ENCODE measurements at places on chromosomes 2 and 18.

DNA sequence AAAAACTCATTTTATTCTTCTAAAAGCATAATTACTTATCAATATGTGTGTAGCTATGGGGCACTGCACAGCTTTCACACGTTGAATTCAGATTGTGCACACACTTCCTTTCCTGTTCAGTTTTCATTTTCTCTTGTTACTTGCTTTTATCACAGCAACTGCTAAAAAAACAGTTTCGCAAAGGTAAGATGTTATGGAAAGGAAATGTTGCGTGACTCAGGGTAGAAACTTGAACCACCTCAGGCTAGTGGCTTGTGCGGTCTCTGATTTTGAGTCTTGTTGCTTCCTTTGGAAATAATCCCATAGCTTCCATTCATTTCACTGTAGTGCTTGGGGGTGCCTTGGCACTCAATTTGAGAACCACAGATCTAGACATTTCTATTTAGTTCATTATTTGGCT lies 171.9 kb downstream of the FMNL2 start:
- no peak for DNase-seq

DNA sequence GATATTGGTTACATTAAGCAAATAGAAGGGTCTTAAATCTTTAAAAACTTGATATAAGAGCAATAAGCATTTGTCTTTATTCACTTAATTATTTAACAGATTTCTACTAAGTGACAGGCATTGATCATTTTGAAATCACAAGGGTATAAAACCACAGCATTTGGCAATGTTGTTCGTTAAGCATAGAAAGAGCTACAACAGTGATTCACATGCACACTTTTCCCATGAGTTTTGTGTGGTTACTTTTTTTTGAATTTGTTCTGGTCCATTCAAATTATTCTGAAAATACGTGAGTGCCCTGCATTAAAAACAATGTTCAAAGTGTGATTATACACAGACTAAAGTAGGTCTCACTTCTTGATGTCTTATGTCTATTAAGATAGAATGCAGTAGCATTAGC lies 52.2 kb downstream of the LYPD6B start:
- DNase-seq, result no peak

GRCh38 chr2:173654161-173654895 lies 299.7 kb downstream of the CDCA7 start:
- DNase-seq, result no peak

DNA sequence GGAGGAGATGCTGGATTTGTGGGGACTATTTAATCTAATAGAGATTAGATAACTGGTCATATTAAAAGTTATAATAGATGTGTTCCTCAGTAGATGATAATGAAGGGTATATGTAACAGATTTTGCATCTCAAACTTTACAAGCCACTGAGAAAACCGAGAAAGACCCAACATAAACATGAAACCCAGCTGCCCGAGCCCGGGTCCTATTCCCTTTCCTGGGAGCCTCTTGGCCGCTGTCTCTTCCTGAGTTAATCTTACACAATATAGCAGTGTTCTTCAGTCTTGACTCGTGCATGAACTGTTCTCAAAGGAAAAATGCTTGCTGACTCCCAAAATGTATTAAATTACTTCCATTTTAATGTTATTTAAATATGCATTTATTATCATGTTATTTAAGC lies 94.5 kb downstream of the COPS8 start:
- DNase-seq, result no peak

- no peak for DNase-seq
These were observed 108.8 kb downstream of the NCK2 start for GRCh38 chr2:105853354-105854088.

- no peak for DNase-seq
These were observed 15.4 kb upstream of the E2F6 start for GRCh38 chr2:11481426-11481788.

DNA sequence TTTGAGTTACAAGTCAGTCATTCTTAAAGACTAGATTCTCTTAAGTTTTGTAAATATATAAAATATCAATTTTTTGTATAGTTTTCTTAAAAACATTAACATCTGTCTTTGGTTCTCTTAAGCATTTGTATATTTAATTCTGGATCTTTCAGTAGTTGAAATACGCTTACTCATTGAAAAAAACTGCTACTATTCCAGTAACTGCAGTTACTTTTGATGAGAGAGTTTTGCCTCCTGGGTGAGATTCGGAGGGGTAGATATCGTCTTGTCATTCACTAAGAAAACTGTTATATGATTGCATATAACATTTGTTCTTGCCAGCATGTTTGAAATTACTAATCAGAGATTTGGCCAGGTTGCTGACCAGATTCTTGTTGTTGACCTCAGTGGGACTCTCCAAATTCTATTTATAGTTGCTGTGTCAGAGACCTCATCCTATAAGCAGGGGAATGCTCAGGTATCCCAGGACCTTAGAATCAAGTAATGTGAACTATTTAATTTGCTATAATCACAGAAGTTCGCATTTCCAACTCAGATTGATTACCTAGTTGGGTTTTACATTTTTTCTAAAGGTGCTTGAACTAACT lies 7.9 kb downstream of the AGPS start:
- DNase-seq, result no peak

DNA sequence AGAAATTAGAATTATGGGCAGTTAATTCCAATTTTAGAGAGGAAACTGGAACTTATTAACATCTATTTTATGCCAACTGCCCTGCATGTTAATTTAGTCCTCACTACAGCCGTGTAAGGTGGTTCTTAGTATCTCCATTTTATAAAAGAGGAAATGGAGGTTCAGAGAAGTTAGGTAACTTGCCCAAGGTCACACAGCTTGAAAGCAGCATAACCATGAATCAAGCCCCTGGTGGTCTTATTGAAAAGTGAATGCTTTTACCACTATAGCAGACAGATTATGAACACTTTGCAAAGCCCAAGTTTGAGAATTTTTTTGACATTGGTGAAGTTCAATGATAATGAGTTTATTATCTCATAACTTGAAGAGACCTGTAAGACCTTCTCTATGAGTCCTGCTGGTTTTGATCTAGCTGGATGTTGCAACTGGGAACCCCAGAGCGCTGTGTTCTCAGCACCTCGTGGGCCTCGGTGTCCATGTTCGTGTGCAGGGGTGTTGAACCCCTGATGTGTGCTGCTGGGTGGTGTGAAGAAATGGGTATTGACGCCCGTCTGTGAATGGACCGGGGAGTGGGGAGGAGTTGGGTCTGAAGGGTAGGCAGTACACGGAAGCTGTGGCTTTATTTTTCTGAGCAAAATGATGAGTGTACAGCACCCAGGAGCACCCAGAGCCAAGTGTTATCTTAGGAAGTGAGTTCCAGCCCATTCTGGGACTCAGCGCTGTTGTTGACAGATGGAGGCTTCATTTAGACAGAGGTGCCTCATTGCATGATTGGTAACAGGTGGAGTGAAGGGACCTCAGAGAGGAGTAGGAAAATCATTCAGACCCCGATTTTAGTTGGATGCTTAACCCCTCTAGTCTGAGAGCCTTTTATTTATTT lies 9.7 kb downstream of the GREB1 start:
- DNase-seq, result no peak

- DNase-seq, result no peak
These were observed 122.4 kb upstream of the MAPRE2 start for GRCh38 chr18:34918856-34919255.

- no peak for DNase-seq
These were observed 692.0 kb upstream of the FAM98A start for GRCh38 chr2:34291076-34291475.

DNA sequence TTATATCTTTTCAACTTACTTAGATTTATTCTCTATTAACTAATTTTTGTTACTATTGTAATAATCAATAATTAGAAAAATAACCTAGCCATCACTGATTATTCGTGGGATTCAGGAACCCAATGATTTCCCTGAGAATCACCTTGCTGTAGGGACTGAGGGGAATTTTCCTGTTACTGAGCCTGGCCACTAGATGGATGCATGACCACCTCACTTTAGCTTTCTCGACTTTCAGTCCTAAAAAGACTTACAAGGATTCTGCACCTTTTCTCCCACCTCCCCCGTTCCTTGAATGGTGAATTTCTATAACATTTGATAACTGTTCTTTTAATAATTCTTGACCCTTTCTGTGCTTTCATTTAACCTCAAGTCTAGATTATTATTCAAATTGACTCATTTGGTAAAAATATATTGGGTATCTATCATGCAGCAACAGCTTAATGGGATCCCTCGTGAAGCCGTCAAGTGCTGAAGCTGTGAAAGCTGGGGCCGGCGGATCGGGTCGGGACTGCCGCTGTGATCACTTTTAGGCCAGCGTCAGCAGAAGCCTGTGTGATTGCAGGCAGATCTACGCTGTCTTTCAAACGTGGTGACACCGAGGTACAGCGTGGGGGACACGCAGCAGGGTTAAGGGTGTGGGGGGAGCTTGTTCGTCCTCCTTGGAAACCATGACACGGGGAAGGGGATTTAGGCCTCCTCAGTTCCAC lies 38.8 kb upstream of the TMEM18 start:
- DNase-seq, result no peak

- no peak for DNase-seq
These were observed 194.3 kb downstream of the MYO1B start for GRCh38 chr2:191439481-191439880.

DNA sequence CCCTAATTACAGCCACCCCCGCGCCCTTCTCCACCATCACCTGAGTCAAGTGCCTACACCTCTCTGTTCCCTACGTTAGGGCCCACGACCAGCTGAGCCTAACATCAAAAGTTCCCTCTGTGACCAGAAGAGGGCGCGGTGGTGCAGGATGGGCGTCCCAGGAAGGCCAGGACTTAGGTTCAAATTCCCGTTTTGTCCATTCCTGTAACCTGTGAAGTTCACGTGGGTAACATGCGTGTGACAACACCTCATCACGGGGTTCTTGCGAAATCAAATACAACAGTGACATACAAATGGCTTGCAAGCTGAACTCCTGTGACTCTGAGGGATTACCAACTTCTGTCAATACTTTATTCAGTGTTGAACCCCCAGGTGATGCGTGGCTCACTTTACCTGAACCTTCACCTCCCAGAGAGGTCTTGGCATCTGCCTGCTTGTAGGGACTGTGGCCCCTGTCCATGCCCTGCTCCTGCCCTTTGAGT lies 207.9 kb downstream of the ARL4C start:
- DNase-seq, result no peak
